GOT3 (cell line): ENCODE measurements at places on chromosomes 2 and 18.

DNA sequence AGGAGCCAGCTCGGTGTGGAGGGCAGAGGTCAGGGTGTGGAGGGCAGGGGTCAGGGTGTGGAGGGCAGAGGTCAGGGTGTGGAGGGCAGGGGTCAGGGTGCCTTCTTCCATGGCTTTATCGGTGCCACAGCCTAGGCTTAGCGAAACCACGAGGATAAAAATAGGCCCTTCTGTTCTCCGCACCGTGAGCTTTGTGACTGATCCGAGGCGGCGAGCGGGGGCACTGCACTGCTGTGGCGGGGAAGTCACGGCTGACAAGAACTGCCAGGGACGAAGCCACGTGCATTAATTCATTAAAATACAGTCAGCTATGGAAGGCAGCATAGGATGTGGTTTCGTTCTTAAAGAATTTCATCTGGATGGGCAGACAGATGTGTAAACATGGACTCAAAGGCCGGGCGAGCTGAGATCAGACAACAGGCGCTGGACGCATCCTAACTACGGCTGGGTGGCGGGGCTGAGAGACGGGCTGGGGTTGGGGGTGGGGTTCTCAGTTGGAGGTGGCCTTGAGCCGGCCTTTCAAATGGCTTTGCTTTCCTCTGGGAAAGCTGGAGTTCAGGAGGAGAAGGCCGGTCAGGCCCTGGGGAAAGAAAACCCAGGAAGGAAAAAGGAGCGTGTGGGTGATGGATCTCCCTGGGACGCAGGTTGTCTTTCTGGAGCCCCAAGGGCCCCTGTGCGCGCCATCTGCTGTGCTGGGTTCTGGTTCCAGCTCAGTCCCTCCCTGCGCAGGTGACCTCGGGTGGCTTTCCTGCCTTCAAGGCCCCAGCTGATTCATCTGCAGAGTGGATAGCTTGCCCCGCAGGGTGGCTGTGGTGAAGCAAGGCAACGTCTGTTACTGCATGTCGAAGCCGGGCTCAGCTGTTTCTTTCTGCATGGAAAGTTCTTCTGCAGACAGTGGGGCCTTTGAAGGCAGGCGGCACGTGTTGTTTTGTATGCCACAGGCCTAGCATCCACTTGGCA, 958 bp upstream of the ALLC start:
- DNase-seq: no peak

DNA sequence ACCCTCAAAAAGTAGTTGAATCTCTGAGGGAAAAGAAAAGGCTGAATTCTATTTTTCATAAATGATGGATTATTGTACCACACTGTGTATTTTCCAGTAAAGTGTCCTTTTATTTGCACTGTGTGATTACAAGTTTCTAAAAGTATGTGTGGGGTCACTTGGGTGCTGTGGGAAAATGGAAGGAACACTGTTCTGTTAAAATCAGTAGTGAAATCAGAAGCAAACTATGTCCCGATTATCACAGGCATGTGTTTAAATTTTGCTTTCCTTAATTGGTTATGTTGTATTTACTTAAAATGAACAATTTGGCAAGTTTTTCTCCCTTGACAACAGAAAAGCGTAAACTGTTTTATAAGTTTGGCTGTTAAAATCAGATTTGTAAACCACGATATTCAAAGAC, 353.1 kb downstream of the ARHGAP15 start:
- DNase-seq: no peak

DNA sequence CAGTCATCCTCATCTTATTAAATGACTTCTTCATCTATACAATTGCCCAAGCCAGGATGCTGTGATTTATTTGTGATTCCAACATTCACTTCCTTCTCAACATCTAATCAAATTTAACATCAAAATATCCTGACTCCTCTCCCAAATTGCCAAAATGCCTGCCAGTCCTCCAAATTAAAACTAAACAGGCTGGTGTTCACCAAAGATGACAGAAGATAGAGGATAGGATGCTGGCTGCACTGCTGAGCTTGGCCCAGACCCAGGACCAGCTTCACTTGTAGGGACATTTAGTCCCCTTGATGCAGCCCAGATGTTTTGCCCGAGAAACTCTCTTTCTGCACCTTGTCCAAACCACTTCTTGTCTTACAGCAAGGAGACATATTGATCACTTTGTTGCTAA, 540.0 kb upstream of the CNTNAP5 start:
- DNase-seq: no peak

GRCh38 chr2:145595296-145595695, 1075.4 kb upstream of the ZEB2 start:
- no peak for DNase-seq

DNA sequence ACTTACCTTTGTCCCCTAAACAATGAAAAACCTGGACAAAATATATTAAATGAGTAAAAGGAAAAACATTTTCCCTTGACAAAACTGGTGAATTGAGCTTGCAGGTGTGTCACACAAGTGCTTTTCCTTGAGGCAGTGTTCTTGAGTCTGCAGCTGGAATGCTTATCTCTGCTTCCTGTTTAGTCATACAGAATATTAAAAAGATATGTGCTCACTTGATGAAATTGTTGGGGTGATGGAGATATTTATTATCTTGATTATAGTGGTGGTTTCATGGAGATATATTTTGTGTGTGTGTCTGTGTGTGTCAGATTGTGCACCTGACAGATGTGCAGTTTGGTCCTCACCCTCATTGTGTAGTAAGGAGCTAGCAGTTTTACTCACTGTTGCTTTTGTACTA, 3.3 kb downstream of the TAF1B start:
- DNase-seq: no peak

- DNase-seq: no peak
Observed at GRCh38 chr2:20524412-20525040, 77.7 kb downstream of the RHOB start.

- no peak for DNase-seq
Observed at GRCh38 chr2:24877646-24878045, 42.4 kb downstream of the ADCY3 start.

DNA sequence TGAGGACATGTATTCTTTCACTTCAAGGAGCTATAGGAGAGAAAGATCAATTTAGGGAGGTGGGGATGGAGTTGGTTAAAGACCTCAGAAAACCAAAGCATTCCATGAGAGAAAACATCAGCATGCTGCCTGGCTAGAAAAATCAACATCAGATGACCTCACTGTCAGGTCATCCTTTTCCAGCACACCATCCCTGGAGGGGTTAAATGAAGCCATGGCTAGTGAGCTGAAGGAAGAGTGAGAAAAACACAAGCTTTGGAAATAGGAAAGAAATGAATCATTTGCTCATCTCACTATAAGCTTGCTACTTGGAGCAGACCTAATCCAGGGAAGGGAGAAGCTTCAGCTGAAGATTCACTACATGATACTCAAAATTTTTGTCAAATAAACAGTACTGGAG, 109.5 kb upstream of the ITGB6 start:
- no peak for DNase-seq

GRCh38 chr2:184532551-184532950, 65.8 kb upstream of the ZNF804A start:
- DNase-seq: no peak

DNA sequence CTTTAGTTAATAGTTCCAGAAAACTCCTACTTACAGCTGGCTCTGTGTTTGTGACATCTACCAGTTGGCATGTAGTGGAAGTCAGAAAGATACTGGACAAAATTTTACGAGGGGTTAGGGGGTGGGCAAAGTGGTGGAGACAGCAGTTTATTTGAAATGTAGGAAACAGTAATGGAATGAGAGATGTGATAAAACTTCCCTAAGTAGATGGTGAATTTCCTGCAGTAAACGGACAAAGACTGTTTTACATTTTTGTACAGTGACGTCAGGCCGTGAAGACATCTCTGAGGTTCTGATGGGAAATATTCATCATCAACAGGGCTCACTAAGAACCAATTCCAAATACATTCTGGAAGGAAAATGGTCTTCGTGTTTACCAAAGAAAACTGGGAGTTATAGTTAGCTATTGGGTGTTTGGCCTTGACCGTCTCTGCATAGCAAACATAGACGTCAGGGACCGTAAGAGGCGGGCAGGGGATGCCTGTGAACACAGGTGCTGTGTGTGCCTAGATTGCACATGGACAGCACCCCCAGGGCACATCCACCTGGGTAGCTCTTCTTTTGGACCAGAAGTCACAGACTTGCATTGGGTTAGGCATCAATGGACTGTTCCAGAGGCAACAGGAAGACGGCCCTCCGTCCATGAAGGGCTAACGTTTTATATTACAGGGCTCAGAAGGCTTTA, 131.5 kb downstream of the ZNF516 start:
- DNase-seq: no peak

DNA sequence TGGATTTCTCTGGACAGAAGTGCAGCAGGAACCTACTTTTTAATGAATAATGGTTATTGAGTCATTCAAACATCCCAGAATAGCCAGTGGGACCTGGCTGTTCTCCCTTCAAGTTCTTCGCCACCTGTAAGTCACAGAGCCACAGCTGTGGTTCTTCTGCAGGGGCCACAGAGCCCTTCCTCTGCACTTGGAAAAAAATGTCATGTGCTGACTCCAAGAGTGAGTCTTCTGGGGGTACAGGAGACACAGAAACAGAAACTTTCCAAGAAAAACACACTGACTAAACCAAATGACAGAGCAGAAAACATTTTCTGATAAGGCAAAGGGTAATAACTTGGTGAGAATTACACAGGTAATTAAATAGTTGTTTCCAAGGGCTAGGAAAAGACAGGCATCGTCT, 68.7 kb upstream of the FN1 start:
- DNase-seq: no peak

DNA sequence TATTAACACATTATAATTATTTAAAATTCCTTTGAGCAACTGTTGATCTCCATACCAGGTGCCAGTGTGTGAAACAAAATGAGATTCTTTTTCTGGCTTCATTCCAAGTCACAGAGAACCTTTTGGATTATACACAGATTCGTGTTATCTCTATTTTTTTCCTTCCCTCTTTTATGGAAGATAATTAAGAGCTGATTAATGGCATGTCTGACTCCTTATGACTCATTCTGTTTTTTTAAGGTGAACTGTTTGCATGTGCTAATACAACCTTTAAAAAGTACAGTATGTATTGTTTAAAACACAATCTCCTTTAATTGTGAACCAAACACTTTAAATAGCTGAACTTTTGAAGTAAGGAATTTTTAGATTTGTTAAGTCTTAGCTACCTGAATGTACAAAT, 39.3 kb downstream of the PELI1 start:
- no peak for DNase-seq

GRCh38 chr2:16207151-16207550, 266.8 kb downstream of the MYCN start:
- DNase-seq: no peak

DNA sequence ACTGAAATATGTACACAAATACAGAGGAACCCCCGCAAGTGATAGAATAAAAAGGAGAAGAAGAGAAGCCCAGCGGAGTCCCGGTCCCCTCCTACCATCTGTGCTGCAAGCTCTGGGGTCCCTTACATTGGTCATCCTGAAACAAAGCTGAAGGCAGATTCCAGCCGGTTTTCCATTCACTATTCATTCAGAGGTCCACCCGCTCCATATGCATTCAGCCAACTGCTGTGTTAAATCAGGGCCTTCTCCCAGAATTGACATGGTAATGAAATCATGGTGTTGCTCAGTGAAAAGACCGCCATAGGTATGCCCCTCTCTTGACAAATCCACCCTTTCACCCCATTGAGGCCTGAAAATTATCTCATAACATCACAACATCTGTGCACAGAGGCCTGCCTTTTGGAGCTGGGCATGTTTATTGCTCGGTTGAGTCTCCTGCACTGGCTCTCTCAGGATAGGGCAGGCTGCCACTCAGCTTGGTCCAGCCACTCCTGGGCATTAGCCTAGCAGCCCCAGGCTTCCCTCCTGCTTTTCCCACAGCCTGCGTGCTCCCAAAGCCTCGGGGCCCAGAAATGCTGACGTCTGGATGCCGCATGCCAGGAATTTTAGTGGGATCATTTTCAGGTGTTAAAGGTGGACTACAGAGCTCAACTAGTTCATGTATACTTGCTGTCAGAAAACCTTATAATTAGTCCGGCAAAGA, 39.3 kb upstream of the ID2 start:
- DNase-seq: no peak
